ENCODE measurements at places on chromosomes 1 and 21.
A peak's percentile ranks its signal among the peaks of the same experiment; 100 is the strongest.

GRCh38 chr1:218642033-218642948 lies 297.2 kb downstream of the TGFB2 start:
- DNase-seq, result peak; percentile 19

DNA sequence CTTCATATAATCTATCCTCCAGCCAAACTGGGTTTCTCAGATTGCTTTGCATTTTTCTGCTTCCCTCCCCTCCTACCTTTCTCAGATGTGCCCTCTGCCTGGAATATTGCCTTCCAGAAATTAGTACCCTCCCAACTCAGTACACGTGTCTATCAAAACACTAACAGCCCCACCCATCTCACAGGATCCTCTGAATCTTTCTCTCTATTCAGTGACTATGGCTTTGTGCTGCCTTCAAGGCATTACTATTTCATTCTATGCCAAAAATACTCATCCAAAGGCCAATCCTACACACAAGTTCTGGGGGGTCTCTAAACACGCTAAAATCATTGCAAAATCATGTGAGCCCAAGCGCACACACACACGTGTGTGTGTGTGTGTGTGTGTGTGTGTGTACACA lies 58.4 kb downstream of the ZNF281 start:
- no peak for DNase-seq

DNA sequence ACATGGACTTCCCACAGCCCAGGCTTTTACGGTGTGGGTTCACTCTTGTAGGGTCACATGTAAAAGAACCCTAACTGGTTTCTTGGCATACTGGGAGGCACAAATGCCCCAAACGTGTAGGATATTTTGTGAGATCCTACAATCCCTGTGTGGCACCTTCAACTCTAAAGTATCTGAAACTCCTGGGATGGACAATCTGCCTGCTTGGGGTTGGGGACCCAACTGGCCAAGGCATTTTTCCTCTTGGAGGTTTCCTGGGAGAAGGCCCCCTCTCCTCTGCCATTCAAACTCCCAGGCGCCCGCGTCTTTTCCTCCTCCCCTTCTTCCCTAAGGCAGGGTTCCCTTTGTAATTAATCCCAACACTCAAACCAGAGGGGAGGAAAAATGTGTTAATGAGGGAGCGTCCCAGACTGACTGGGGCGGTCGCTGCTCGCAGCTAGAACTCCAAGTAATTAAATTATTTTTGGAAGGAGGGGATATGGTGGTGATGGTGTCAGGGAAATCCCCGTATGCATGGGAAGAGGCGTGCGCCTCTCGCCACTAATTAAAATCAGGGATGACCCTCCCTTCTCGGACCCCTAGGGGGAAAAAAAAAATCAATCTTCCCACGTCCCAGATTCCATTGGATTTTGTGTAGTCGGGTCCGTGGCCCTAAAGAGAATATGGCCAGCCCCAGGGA lies 681 bp upstream of the VANGL2 start:
- DNase-seq, result no peak

- DNase-seq, result no peak
Observed at GRCh38 chr1:241097479-241097878, 259.5 kb downstream of the RGS7 start.

DNA sequence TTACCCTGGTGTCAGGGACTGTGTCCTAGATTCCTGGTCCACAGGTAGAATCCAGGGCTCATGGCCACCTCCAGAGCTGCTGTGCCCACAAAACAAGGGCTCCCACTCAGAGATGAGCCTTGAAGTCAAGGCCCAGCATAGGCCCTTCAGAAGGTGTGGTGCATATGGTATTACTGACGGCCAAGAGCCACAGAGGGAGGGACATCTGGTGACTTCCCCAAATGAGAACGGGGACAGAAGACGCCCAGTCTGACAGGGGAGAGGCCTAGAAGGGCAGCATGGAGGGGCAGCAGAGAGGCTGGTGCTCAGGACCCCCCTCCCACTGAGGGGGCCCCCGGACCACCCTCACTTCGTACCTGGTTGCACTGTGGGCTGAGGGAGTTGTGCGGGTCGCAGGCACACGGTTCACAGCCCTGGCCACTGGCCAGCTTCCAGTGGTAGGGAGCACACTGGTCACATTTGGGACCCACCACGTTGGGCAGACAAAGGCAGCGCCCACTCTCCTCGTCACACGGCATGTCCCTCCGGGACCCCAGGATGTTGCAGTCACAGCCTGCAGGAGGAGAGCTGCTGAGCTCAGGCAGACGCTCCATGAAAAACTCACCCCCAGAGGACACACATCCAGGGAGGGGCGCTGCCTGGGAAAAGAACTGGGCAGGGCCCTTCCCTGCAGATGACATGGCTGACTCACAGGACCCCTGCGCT lies 25.0 kb downstream of the LAMB3 start:
- no peak for DNase-seq

Measured in fibroblast of mammary gland (primary cell).